ENCODE measurements at places on chromosomes 3 and 15.

- H3K4me1 ChIP-seq: no peaks in the 10 kb centered on the region
- H3K27me3 ChIP-seq: peaks cover 18% of the 10 kb centered on the region
- peak; percentile 58 for DNase-seq
Measured at GRCh38 chr3:72270072-72270681, 485.2 kb upstream of the PROK2 start.

DNA sequence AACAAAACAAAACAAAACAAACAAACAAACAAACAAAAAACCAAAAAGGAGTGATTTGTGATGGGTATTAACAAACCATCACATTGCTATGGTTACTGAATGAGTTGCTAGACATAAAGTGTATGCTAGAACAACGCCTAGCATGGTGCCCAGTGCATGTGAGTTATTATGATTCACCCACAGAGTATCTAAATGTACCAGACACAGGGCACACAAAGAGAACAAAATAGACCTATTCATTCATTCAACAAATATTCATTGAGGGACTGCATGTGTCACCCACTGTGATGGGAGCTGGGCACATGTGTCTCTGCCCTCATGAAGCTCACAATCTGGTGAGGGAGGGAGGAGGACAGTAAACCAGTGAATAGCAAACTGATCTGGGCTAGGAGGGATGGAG is 11.6 kb upstream of the ACAN start:
- no peak overlapping the region for H3K4me3 ChIP-seq
- H3K27me3 ChIP-seq: peaks cover 98% of the 10 kb centered on the region
- H3K36me3 ChIP-seq: no peaks in the 10 kb centered on the region
- H3K27ac ChIP-seq: no peak overlapping the region

- DNase-seq: no peak
- H3K27me3 ChIP-seq: no peaks in the 10 kb centered on the region
- H3K27ac ChIP-seq: no peak overlapping the region
- no peaks in the 10 kb centered on the region for H3K36me3 ChIP-seq
Measured at GRCh38 chr3:189771842-189772450, 140.8 kb downstream of the TP63 start.

DNA sequence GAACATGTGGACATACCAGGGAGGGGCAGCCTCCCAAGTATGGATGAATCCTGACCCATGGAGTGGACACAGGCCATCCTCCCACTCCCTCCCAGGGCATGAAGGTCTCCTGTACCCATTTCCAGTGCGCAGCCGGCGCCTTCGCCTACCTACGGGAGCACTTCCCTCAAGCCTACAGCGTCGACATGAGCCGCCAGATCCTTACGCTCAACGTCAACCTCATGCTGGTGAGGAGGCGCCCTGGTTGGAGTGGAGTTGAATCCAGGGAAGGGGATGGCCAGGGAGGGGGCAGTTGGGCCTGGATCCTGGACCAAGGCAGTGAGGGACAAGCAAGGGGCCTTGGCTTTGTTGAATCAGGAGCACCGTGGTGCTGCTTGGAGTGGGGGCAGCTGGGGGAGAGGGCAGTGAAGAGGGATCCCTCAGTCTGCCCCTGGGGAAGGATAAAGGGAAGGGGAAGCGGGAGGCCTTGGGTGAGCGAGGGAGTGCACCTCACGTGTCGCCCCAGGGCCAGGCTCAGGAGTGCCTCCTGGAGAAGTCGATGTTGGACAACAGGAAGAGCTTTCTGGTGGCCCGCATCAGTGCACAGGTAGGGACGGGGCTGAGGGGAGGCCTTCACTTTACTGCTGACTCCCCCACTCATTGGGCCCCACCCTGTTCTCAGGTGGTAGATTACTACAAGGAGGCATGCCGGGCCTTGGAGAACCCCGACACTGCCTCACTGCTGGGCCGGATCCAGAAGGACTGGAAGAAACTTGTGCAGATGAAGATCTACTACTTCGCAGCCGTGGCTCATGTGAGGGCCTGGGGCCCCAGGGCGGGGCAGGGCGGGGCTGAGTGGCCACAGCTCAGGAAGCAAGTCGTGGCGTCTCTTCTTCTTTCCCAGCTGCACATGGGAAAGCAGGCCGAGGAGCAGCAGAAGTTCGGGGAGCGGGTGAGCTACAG is 25.3 kb downstream of the PTPN23 start:
- H3K27me3 ChIP-seq: no peaks in the 10 kb centered on the region
- H3K27ac ChIP-seq: no peak overlapping the region
- DNase-seq: no peak
- H3K36me3 ChIP-seq: peaks cover 35% of the 10 kb centered on the region
- H3K4me3 ChIP-seq: no peak overlapping the region

- no peaks in the 10 kb centered on the region for H3K27me3 ChIP-seq
- H3K4me3 ChIP-seq: no peak overlapping the region
- H3K27ac ChIP-seq: no peak overlapping the region
- DNase-seq: no peak
Measured at GRCh38 chr15:52329987-52330386, 34.4 kb upstream of the MYO5C start.

- no peak overlapping the region for H3K4me3 ChIP-seq
- H3K4me1 ChIP-seq: no peaks in the 10 kb centered on the region
- no peaks in the 10 kb centered on the region for H3K36me3 ChIP-seq
- H3K27ac ChIP-seq: no peak overlapping the region
- no peak for DNase-seq
- H3K27me3 ChIP-seq: no peaks in the 10 kb centered on the region
Measured at GRCh38 chr3:59878038-59878427, 828.2 kb upstream of the CFAP20DC start.

DNA sequence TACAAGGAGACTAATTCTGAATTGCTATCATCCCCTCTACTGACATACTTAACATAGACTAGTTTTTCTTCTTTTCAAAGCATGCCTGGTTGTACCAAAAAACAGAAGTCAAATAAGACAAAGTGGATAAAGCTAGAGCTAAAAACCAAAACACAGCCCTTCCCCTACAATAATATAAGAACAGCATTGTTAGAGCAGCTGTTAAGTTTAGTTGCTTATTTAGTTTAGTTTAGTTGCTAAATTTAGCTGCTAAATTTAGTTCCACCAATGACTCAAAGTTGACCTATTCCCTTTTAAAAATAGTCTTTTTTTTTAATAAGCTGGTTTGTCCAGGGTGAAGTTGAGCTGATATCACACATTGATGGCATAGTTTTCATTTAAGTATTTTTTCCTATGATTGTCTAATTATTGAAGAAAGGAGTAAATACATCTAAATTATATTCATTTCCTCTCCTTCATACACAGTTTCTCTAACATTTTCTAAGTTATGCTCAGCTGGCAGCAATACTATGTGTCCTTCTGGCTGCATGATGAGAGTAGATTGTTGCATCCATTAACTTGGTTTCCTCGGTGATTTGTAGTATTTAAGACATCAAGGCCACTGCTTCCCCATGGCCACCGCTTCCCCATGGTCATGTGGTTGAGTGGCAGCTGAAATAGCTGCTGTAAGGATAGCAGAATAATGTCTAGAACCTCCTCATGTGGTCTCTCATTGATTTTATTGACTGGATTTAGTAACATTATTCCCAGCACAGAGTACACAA is 718.6 kb upstream of the NECTIN3 start:
- H3K27me3 ChIP-seq: no peaks in the 10 kb centered on the region
- H3K36me3 ChIP-seq: no peaks in the 10 kb centered on the region
- no peak overlapping the region for H3K27ac ChIP-seq
- DNase-seq: no peak
- no peak overlapping the region for H3K4me3 ChIP-seq

DNA sequence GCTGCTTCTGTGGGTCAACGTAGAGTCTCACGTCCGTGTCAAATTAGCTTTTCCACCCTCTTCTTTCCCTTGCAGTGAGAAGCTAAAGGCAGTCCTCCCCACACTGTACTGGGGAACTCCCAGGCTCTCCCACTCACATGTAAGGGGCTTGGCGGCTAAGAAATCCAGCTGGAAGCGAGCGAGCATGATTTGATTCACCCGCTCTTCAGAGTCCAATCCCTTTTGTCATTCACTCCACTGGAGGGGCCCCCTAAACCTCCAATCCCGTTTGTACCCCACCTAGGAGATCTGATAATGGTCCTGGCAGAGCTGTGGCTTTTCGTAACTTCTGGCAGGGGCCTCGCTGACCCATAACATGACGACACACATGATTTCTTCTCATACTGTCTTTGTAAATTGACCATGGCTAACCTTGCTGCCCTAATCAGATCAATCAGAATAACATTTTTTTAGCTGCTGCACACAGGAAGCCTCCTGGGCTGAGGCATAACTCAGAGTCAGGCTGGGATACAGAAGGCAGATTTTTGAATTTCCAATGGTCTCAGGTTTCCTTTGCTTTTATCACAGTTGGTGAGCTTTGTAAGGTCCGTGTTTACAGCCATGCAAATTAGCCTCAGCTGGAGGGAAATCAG is 235.2 kb downstream of the GREM1 start:
- no peak overlapping the region for H3K4me3 ChIP-seq
- no peaks in the 10 kb centered on the region for H3K4me1 ChIP-seq
- no peak overlapping the region for H3K27ac ChIP-seq
- H3K36me3 ChIP-seq: no peaks in the 10 kb centered on the region

- H3K4me1 ChIP-seq: peaks cover 20% of the 10 kb centered on the region
- no peak for DNase-seq
- H3K36me3 ChIP-seq: no peaks in the 10 kb centered on the region
- no peak overlapping the region for H3K4me3 ChIP-seq
- H3K27me3 ChIP-seq: no peaks in the 10 kb centered on the region
Measured at GRCh38 chr3:177263615-177264368, 66.5 kb upstream of the TBL1XR1 start.

DNA sequence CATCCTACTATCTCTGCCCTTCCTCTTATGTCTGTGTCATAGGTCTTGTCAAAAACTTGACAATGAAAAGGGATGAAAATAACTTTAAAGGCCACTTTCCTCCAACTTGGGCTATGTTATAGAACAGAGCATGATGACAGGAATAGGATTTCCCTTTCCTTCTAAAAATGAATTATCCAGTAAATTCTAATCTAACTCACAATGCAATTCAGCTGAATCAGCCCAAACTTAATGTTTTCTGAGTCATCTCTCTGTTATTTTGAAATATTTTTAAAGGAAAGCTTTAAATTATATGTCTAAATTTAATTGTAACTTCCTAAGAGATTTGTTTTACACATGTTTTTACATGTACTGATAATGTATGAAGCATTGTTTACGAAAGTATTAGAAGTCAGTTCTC is 258.5 kb downstream of the BBX start:
- no peak overlapping the region for H3K4me3 ChIP-seq
- no peak overlapping the region for H3K27ac ChIP-seq
- H3K27me3 ChIP-seq: no peaks in the 10 kb centered on the region
- H3K36me3 ChIP-seq: no peaks in the 10 kb centered on the region

- H3K4me1 ChIP-seq: peaks cover 31% of the 10 kb centered on the region
- DNase-seq: peak; percentile 20
- H3K27ac ChIP-seq: no peak overlapping the region
- peaks cover 12% of the 10 kb centered on the region for H3K27me3 ChIP-seq
- peaks cover 6% of the 10 kb centered on the region for H3K36me3 ChIP-seq
- H3K4me3 ChIP-seq: no peak overlapping the region
Measured at GRCh38 chr15:67997996-67998395, 56.1 kb upstream of the PIAS1 start.

DNA sequence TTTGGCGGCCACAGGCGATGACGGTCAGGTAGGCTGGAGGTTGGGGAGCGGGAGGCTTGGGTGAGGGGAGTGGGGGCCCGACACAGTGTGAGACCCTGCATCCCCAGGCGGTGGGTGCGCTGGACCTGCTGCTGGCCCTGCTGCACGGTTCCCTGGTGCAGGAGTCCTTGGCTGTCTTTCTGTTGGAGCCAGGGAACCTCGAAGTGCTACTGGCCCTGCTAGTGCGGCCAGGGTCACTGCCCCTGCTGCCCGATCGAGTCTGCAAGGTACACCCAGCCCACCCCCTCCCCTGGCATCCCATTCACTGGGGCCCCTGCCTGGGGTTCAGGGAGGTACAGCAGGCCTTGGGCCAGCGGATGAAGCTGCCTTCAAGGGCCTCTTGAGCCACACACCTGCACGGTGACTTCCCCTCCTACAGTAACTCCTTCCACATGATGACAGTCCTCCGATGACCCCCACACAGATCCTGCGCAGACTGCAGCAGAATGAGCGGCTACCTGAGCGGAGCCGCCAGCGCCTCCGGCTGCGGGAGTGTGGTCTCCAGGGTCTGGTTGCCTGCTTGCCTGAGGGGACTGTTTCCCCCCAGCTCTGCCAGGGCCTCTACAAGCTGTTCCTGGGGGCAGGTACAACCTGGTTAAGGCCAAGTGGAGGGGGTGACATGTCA is 19.5 kb downstream of the NBEAL2 start:
- DNase-seq: no peak
- H3K36me3 ChIP-seq: peaks cover 48% of the 10 kb centered on the region
- H3K27ac ChIP-seq: no peak overlapping the region
- no peaks in the 10 kb centered on the region for H3K4me1 ChIP-seq
- no peak overlapping the region for H3K4me3 ChIP-seq

DNA sequence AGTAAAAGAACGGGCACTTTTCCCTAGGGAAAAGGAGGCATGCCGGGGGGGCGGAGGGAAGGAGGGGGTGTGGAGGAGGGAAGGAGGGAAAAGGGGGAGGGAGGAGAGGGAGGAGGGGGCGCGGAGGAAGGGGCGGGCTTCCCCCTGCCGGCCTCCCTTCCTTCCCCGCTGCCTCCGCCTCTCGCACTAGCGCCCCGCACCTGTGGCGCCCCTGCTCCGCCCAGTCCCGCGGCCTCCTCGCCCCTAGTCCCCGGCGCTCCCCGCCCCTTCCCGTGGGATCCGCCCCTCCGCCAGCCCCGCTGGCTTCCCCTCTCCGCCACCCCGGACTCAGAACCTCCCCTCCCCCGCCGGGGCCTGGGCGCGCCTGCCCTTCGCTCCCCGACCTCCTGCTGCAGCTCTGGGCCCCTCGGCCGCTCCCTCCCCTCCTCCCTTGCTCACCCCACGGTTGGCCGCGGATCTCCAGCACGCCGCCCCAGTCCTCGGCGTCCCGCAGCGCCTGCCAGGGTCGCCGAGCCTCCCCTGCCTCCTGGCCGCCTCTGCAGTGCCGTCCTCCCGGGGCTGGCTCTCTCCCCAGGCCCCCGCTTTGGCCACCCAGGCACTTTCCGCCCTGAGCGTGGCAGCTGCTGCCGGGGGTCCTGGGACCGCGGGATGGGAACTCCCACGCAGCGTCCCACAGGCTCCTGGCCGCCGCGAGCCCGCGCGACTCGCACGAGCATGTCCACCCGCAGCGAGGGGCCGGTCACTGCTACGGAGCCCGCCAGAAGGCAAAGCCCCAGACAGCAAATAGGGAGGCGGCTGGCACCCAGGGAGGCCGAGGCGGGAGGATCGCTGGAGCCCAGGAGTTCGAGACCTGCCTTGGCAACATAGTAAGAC is 147.4 kb downstream of the TJP1 start:
- H3K4me3 ChIP-seq: peak overlapping the region; percentile 66
- no peak overlapping the region for H3K27ac ChIP-seq
- H3K36me3 ChIP-seq: peaks cover 4% of the 10 kb centered on the region
- no peaks in the 10 kb centered on the region for H3K27me3 ChIP-seq
- DNase-seq: peak; percentile 76
- H3K4me1 ChIP-seq: peaks cover 9% of the 10 kb centered on the region

GRCh38 chr15:62104401-62104800 is 37.6 kb downstream of the C2CD4A start:
- peaks cover 16% of the 10 kb centered on the region for H3K4me1 ChIP-seq
- no peaks in the 10 kb centered on the region for H3K36me3 ChIP-seq
- no peak overlapping the region for H3K27ac ChIP-seq
- H3K27me3 ChIP-seq: no peaks in the 10 kb centered on the region
- no peak overlapping the region for H3K4me3 ChIP-seq
